ENCODE measurements at places on chromosomes 7 and 10.

GRCh38 chr7:30147785-30148184, 13.0 kb downstream of the MTURN start:
- DNase-seq, result no peak

GRCh38 chr7:149776289-149776688, 2.9 kb upstream of the ZNF467 start:
- no peak for DNase-seq

DNA sequence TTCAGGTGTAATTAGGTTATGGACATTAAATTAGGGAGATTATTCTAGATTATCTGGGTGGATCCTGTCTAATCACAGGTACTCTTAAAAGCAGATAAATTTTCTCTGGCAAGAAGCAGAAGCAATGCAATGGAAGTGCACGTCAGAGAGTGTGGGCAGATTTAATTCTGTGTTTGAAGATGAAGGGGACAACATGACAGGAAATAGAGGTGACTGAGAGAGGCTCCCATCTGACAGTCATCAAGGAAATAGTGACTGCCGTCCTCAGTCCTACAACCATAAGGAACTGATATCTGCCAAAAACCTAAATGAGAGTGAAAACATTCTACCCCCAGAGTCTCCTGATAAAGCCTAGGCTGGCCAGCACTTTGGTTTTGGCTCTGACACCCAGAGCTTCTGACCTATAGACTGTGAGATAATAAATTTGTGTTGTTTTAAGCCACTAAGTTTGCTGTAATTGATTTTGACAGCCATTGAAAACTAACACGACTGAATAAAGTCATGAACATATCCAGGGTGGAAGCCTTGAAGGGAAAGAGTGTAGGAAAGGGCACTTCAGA, 30.5 kb upstream of the DDX50 start:
- no peak for DNase-seq

DNA sequence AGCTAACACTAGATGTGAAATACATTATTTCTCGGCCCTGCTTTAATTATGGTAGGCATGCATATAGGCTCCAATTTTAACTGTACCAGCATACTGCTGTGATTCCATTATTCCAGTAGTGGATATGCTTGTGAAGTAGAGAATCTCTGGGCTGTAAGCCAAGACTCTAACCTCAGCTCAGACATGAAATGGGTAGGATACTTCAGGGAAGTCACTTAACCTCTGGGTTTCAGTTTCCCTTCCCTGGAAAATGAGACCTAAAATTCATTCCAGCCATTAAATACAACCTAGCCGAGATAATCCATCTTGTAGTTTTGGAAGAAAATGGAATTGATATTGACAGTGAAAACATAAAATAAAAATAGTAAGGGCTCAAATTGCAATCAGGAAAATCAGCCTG, 59.6 kb upstream of the TRIL start:
- DNase-seq, result no peak

DNA sequence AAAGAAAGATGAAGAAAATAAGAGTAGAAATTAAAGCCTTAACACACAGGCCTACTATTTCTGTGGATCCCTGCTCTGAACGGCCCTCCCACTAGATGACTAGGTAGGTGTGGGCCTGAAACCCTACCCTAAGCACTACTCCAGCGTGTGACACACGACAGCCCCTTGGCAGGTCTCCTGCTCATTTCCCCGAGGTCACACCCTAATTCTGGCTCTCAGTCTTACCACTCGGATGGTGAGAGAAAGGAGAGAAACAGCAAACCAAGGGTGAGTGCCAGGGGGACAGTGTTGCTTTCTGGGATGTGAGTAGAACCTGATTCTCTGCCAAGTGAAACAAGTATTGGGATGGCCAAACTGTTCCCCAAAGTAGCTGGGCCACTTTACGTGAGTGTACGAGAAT, 12.1 kb downstream of the GALNTL5 start:
- no peak for DNase-seq

- no peak for DNase-seq
Measured at GRCh38 chr10:86200269-86200668, 166.3 kb downstream of the GRID1 start.

GRCh38 chr7:155198901-155199845, 98.5 kb upstream of the INSIG1 start:
- DNase-seq, result peak; percentile 27

- no peak for DNase-seq
Measured at GRCh38 chr10:34940436-34940835, 125.3 kb upstream of the PARD3 start.

DNA sequence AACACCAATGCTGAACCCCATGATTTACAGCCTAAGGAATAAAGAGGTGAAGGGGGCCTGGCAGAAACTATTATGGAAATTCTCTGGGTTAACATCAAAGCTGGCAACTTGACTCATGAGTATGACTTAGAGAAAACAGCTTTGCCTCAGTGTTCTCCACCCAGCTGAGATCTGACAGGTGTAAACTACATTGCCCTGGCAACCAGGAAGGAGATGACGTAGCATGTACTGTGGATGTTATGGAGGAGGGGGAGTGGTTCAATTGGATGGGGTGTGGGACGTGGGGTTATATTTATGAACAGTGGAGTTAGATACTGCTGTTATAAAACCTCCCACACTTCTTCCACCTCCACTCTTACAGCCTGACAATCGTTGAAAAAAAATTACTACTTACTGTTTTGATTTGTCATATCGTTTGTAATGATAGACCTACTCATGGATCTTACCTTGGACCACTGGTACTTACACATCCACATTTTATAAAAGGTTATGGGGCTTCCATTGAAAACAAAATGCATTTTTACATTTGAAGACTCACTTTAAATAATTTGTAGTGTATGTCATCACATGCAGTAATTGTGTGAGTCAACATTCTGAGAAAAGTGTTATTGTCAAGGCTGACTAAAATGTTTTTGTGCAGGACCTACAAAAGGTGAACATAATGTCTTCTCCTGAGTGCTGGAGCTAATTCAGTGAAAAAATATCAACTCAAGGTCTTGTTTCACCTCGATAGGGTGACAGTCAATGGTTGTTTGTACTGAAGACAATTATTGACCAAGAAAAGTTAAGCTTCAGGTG, 6.4 kb downstream of the OR2F1 start:
- DNase-seq, result no peak

GRCh38 chr10:69533658-69534057, 39.6 kb downstream of the NEUROG3 start:
- DNase-seq, result no peak

DNA sequence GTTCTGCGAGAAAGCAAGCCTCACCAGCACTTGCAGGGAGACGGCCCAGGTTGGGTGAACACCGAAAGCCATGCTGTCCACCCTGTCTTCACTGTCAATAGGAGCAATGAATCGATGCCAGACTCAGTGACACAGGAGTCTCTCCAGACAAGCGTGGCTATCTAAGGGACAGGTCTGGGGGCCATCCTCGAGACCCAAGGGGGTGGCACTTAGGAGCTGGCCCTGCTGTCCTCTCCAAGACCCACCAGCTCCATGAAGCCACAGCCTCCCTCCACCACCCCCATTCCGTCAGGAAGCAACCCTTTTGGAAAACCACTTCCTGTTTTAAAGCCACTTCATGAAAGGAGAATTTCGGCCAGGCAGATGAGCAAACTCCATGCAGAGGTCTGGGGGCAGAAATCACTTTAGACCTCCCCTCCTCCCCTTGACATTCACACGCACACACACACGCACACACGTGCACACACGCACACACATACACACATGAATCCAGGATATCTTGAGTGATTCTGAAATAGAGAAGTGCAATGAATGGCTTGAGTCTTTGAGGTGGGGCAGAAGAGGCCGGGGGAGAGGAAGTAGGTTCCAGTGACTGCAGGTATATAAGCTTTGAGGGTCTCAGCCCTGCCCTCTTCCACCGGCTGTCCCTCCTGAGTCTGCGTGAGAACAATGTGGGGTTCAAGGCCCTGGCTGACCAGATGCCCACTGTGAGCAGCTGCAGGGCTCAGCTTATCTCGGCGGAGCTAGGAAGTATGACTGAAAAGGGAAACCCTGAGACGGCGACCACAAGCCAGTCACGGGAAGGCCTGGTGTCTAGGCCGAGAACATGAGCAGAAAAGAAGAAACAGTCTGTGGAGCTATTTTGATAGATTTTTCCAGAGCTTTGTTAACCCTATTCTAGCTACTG, 25.0 kb downstream of the RGS10 start:
- DNase-seq, result no peak

GRCh38 chr7:155864271-155864985, 52.2 kb upstream of the SHH start:
- no peak for DNase-seq

DNA sequence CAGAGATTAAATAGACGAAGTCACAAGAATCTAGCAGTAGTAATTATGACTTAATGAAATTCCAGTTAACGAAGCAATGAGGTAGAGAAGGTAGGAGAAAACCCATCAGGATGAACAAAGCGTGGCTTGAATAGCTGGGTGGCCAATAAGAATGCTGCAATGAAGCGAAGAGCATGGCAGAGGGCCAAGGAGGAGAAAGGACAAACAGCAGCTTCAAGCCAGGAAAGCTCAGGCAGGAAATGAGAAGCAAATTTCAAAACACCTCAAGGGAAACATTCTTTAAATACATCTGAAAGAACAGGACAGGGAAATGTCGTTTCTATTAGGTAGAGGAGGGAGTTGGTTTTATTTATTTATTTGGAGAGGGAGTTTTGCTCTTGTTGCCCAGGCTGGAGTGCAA, 122.5 kb downstream of the KIAA1217 start:
- DNase-seq, result no peak

DNA sequence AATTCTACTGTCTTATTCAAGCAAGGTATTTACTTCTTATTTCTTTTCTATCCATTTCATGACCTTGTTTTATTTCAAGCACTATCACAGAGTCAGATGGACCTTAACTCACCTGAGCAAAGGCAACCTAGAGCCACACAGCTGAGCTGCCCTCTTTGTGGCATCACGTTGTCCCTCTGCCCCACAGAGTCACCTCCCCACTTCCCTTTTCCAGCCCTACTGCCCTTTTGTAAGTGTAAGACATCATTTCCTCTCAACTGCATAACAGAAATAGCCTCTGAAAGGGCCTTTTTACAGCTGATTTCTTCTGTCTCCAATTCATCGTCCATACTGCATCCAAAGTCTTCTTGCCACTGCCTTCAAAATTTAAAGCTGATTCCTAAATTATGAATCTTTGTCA, 946.0 kb downstream of the NRG3 start:
- DNase-seq, result no peak

GRCh38 chr7:157908006-157908782, 571.4 kb downstream of the DNAJB6 start:
- DNase-seq, result no peak

DNA sequence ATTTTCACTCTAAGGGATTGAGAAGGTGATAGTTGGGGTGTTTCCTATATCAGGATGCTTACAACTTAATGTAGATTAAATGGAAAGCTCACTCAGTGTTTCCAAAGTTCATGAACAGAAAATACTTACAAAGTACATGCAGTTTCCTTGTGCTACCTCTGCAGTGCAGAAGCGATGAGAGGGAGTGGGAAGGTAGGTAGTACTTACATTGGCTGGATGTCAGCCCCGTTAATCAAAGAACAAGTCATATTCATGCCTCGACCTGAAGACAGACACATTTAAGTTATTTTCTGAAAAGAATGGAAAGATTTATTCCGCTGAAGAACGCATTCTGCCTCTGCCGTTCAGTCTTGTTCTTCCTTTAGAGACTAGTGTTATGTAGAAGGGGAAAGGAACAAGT, 93.1 kb downstream of the ZMYND11 start:
- no peak for DNase-seq

DNA sequence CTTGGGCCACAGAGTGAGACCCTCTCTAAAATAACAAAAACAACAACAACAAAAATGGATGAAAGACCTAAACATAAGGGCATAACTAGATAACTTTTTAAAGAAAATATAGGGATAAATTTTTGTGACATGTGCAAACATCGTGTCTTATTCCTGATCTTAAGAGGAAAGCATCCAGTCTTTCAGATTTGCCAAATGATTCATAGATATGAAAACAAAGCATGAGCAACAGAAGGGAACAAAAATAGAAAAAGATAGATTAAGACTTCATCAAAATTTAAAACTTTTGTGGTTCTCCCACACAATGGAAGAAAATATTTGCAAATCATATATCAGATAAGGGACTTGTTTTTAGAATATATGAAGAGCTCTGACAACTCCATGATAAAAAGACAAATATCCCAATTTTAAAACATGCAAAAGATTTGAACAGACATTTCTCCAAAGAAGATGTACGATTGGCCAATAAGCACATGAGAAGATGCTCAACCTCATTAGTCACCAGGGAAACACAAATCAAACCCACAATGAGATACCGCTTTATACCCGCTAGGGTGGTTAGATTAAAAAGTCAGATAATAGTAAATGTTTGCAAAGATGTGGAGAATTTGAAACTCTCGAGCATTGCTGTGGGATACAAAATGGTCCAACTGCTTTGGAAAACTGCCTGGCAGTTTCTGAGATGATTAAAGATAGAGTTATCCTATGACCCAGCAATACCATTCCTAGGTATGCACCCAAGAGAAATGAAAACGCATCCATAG, 20.3 kb downstream of the PPIF start:
- no peak for DNase-seq
